GM03348 (cell line): ENCODE measurements at places on chromosomes 5 and 9.

DNA sequence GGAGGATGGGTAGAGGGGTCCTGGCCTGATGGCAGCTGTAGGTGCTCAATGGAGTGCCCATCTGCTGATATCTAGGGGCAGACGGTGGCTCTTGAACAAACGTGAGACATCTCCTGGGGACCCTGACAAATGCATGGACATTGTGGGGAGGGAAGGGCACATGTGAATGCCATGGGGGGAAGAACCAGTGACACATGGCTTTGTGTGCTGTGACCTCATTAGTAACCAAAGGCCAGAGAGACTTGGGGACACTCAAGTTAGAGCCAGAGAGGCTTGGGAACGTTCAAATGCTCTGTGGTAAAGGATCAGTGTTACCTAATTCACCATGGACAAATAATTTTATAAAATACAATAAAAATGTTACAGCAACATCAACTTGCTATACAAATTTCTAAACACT lies 151.8 kb downstream of the ESM1 start:
- no peak for DNase-seq

- DNase-seq = peak; percentile 44
Measured at GRCh38 chr9:93091453-93092081, 4.5 kb upstream of the CARD19 start.

- DNase-seq = no peak
Measured at GRCh38 chr5:23352446-23352845, 155.0 kb upstream of the PRDM9 start.

- DNase-seq = no peak
Measured at GRCh38 chr5:109898269-109899162, 208.8 kb downstream of the MAN2A1 start.

GRCh38 chr5:178330791-178331404 lies 98.3 kb upstream of the PHYKPL start:
- no peak for DNase-seq

DNA sequence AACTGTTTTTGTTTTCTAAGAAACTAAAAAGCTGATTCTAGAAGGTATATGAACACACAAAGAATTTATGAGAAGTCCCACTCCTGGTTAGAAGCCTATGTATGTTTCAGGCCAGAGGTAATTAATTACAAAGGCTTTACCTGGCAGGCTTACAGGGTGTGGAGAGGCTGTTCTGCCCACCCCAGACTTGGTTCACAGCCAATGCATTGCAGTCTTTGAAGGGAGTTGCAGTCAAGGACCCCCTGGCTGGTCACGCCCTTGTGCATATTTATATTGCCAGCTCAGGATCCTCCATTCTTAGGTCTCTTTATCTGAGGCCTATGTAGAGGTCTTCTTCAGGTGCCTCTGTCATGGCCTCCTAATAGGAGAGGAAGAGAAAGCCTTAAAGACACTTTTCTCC lies 13.6 kb upstream of the PRSS3 start:
- DNase-seq = no peak

GRCh38 chr5:115393239-115393638 lies 96.8 kb upstream of the CCDC112 start:
- no peak for DNase-seq

GRCh38 chr5:123105864-123106263 lies 16.8 kb downstream of the PRDM6 start:
- no peak for DNase-seq

DNA sequence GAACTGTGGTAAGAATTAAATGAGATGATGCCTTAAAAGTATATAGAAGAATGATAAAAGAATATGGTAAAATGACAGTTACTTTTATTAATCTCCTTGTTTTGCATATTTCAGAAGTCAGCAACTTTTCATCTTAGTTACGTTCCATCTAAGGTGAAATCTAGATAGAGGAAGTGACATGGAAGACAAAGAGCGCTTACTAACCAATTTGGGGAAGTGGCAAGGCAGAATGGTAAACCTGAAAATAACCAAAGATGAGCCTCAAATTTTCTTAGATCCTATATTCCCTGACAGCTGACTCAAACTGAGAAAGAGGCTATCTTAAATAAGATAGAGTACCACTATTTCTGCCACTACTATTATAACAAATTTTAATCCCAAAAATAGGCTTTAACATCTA lies 52.5 kb downstream of the FGF10 start:
- no peak for DNase-seq

DNA sequence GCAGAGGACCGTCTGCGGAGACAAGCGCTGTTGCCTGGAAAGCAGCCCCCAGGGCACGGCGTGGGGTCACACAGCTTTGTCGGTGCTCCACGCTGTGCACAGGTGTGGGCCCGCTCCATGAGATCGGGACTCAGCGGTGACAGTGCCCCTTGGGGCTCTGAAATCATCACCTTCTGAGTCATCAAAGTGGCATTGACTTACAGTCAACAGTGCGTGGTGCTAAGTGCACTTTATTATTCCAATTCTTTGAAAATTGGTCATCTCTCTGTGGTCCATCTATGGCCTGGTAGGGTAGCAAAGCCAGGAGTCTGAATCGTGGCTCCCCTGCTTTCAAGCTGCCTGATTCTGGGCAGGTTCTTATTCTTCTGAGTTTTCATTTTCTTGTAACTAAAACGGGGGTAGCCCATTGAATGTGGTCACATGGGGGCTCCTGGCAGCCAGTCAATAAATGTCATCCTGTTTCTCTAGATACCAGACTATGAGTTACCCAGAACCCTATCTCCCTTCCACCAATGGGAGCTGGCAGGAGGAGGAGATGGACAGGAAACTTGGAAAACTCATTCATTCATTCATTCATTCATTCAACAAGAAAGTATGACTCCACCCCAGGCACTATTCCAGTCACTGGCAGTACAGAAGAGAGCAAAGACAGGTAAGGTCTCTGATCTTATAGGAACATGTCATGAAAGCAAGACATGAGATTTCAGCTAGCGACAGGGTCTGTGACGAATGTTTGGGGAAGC lies 20.3 kb upstream of the UNC5A start:
- no peak for DNase-seq

DNA sequence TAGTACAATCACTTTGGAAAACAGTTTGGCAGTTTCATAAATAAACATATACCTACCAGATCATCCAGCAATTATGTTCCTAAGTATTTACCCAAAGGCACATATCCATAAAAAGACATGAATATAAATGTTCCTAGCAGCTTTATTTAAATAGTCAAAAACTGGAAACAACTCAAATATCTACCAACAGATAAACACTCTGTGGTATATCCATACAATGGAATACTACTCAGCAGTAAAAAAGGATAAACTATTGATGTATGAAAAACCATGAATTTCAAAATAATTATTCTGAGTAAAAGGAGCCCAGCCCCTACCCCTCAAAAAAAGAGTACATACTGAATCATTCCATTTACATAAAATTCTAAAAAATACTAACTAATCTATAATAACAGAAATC lies 232.7 kb upstream of the SLC30A5 start:
- DNase-seq = no peak

DNA sequence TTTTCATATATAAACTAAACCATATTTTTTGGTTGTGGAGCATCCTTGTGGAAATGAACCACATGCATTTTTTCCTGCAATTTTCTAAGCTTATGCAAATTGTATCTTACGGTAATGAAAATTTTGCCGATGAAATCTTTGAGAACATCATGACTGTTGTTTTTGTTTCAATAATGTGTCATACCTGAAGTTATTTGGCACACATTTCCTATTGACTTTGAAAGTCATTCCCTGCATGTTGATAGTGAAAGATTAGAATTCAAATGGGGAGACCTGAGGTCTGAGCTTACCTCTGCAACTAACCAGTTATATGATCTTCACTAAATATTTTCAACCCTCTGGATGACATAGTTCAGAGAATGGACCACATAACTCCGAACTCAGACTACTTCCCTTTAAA lies 88.5 kb downstream of the PRR16 start:
- DNase-seq = no peak

DNA sequence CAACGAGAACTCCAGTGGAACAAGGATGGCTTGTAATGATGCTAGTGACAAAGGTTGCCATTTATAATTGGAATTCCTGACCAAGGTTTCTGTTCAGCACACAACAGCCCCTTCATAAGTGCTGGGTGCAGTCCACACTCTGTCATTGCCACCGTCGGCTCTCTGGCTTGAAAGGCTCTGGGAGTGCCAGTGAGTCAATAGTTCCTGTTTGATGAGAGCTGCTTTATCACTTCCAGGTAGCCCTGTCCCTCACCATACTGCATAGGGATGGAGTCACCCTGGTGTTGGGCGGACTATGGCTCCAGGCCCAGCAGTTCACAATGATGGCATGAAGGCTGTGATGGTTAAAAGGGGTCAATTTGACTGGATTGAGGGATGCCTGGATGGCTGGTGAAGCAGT lies 34.6 kb upstream of the SEMA4D start:
- DNase-seq = no peak

DNA sequence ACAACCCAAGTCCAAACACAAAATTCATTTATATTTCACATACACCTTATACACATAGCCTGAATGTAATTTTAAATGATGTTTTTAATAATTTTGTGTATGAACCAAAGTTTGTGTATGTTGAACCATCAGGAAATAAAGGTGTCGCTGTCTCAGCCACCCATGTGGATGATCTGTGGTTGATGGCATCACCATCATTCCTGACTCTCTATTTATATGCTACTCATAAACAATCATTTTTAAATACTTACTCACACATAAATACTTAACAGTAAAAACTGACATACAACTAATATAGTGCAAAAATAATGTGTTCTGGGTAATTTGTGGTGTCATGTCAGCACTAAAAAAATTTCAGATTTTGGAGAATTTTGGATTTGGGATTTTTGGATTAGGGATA lies 38.4 kb downstream of the SMC5 start:
- DNase-seq = peak; percentile 4

DNA sequence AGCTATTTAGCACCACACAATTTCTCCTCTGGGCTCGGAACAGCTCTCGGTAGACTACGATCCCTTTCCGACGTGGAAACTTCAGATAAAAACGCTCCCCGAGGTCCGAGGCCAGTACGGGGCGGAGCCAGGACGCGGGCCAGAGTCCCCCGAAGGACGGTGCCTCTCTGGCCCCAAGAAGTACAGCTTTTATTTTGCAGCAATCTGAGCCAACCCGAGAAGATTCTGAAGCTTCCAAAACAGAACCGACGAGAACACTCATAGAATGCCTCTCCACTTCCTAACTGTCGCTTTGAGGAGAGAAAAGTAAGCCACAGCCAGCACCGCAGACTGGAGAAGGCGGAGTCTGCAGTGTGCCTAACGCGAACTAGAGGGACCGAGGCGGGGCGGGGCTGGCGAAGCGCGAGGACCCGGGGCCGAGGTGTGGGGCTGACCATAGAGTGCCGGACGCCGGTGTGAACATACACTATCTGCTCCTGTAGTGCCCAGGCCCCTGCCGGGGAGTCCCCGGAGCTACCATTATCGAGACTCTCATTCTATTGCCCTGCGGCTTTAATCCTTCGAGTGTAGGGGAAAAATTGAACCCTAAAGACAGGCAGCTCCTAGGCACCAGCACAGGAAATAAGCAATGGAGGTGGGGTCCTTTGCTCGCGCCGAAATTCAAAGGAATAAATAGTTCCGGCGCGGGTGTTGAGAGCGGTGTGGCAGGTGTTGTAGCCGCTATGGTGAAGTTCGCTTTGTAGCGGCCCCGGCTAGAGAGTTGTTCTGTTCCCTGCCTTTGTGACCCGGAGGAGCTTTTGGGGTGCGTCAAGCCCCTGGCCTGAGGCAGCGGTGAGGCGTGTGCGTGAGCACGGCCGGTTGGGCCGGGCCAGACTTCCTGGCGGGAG lies at the start of gene SMC2:
Gene SMC2, plus strand, starts transcription at position 663 of the 887 bp plus-strand sequence. CDS start 1,076 bp downstream, outside the sequence.
- DNase-seq = peak; percentile 98
